ENCODE measurements at places on chromosomes 13 and 19.

- DNase-seq: no peak
These were observed 107.2 kb downstream of the CACNA1A start for GRCh38 chr19:13398780-13399726.

- DNase-seq: no peak
These were observed 379.1 kb downstream of the SUCLA2 start for GRCh38 chr13:47621931-47622330.

DNA sequence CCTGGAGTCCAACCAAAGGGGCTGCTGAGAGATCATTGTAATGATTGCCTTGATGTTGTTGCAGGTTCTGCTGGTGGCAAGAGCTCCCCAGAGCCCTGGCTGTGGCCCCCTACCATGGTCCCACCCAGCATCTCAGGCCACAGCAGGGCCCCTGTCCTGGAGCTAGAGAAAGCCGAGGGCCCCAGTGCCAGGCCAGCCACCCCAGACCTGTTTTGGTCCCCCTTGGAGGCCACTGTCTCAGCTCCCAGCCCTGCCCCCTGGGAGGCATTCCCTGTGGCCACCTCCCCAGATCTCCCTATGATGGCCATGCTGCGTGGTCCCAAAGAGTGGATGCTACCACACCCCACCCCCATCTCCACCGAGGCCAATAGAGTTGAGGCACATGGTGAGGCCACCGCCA is 15.5 kb downstream of the NCAN start:
- DNase-seq: no peak

- DNase-seq: peak; percentile 91
These were observed 37.7 kb downstream of the GSX1 start for GRCh38 chr13:27830010-27830409.

GRCh38 chr13:54901316-54901715 is 1872.7 kb downstream of the OLFM4 start:
- no peak for DNase-seq

GRCh38 chr13:78015782-78016181 is 97.2 kb upstream of the EDNRB start:
- DNase-seq: no peak

GRCh38 chr19:14300303-14300702 is 80.9 kb upstream of the ADGRE5 start:
- peak; percentile 16 for DNase-seq

DNA sequence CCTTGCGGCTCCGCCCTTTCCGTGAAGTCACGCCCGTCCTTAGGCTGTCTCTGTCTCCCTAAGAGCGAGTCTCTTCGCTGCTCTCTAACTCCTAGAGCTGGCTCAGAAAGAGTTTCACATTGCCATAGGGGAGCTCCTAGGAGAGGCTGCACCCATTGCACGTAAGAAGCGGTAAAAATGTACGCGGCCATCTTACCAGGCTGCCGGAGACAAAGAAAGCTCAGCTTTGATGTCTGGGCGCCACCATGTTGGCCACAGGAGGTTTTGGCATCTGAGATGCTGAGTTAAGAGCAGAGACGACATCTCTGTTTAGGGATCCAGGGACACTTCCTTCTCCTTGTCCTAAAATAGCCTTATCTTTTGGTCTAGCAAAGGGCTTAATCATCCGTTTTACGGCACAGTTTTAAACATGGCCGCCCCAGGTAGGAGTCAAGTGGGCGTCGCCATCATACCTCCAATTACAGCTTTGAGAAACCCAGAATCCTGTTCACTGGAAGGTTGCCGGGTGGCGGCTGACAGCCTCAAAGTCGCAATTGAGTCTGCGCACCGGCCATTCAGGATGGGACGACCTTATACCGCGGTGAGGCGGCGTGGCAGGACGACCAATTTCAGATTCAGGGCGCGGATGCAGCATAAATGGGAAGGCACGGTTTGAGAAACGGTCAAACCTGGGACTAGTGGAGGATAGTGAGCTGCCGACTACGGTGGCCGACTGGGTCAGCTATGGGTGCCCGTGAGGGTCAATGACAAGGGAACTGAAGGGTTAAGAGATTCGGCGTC is at the start of gene ZNF793:
TSS of gene ZNF793 (plus strand) at position 553 of the 780 bp plus-strand sequence. CDS start 16,501 bp downstream, outside the sequence.
- DNase-seq: no peak

DNA sequence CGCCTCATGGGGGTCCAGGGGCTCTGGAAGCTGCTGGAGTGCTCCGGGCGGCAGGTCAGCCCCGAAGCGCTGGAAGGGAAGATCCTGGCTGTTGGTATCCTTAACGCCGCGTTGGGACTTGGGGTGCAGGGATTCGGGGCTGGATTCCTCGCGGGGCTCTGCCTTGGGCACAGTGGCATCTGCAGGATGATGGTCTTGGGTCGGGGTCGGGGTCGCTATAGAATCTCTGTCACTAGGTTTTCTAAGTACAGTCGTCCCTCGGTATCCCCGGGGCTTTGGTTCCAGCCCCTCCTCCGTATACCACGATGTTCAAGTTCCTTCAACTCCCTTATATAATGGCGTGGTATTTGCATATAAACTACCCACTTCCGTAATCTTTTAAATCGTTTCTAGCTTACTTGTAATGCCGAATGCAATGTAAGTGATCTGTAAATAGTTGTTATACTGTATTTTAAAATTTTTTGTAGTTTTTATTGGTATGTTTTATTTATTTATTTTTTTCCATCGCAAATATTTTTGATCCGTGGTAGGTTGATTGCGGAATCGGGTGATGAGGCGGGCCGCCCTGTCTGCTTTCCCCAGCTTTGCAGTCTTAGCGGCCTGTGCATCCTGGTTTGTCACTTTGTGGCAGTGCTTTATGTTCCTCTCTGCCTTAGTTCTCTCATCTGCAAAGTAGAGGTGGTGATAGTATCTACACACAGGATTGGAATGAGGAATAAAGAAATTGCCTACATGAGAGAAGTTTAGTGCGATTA is 606 bp downstream of the ERCC5 start:
- peak; percentile 34 for DNase-seq

DNA sequence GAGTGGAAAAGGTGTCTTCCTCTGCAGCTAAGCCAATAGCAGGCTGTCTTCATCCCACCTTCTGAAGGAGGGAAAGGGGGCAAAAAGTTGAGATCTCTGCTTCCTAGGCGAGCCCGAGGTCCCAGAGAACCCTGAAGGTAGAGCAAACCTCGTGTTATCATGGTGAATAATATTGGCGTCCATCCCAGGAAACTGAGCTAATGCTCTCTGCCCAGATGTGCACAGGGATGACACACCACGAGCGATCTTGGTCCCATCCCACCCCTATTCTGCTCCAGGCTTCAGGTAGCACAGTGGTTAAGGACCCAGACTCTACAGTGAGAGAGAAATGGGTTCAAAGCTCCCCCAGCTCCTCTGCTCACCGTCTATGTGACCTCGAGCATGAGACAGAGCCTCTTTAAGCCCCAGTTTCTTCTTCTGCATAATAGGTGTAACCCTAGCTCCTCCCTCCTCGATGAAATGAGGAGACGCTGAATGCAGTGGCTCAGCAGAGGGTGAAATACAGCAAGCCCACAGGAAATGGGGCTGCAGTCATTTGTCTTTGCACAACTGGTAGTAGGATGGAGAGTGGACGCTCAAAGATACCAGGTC is 9.9 kb upstream of the CEACAM20 start:
- DNase-seq: no peak

DNA sequence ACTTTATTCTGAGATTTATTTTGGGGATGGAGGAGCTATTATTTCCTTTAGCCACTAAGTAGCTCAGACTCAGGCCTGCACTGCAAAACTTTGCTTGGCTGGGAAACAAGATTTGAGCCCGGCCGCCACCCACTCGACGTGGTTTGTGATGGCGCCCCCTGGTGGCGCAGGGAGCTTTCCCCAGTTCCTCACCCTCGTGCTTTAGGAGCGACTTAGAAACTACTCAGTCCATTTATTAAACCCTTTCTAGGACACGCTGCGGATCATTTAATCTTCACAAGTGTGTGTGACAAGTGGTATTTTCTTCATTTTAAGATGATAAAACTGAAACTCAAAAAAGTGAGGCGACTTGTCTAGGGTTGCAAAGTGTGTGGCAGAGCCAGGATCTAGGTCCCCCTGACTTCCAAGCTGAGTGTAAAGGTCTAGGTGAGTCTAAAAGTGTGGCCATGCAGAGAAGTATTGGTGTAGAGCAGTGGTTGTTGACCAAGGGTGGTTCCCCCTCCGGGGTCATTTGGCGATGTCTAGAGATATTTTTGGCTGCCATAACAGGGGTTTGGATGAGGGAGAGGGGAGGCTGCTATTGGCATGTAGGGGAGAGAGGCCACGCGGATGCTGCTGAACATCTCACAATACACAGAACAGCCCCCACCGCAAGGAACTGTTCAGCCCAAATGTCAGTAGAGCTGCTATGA is 2.2 kb downstream of the CXCL17 start:
- peak; percentile 72 for DNase-seq

- DNase-seq: no peak
These were observed 563.1 kb downstream of the EFNB2 start for GRCh38 chr13:105972306-105972721.

GRCh38 chr19:19554074-19555023 is 16.3 kb downstream of the CILP2 start:
- peak; percentile 64 for DNase-seq

GRCh38 chr19:11574689-11575088 is 2.8 kb downstream of the ACP5 start:
- DNase-seq: no peak

GRCh38 chr19:35133826-35134225 is 1.0 kb downstream of the LGI4 start:
- no peak for DNase-seq

DNA sequence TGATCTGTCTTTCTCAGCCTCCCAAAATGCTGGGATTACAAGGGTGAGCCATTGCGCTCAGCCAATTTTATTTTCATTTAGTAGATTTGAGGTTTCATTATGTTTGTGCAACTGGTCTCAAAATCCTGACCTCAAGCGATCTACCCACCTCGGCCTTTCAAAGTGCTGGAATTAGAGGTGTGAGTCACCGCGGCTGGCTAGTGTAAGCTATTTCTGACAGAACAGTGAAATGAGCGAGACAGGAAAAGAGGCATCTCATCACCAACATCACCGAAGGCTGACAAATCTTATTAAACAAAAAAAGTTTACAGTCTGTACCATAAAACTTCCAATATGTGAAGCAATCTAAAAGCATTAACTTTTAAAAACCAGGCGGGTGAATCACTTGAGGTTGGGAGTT is 12.2 kb upstream of the ZNF888 start:
- DNase-seq: no peak

- no peak for DNase-seq
These were observed 876 bp downstream of the SACS start for GRCh38 chr13:23432626-23433025.

DNA sequence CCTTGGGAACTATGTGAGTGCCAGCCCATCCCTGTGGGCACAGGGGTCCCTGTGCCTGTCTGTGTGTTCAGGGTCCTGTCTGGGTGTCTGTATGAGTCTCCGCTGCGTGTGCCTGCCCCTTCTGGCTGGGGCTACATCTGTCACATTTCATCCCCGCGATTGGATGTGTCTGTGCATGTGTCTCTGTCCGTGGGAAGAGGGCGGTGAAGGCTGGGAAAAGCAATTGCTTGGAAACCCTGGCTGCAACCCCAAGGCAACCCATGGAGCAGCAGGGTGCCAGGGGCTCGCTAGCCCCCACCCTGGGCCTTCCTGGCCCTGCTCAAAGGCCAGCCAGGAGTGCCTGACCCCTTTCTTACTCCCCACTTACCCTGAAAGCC is 1.4 kb downstream of the MAG start:
- no peak for DNase-seq

GRCh38 chr19:13691569-13692435 is 72.5 kb upstream of the MRI1 start:
- no peak for DNase-seq

- peak; percentile 69 for DNase-seq
These were observed 922 bp downstream of the PLEKHG2 start for GRCh38 chr19:39413272-39413910.

GRCh38 chr13:109790942-109791605 is 4.7 kb upstream of the IRS2 start:
- DNase-seq: no peak

GRCh38 chr19:47019431-47020041 is at the start of gene NPAS1:
TSS of gene NPAS1 (plus strand) at chr19:47019837. CDS start at chr19:47021048, 1,211 bp downstream.
- peak; percentile 57 for DNase-seq

DNA sequence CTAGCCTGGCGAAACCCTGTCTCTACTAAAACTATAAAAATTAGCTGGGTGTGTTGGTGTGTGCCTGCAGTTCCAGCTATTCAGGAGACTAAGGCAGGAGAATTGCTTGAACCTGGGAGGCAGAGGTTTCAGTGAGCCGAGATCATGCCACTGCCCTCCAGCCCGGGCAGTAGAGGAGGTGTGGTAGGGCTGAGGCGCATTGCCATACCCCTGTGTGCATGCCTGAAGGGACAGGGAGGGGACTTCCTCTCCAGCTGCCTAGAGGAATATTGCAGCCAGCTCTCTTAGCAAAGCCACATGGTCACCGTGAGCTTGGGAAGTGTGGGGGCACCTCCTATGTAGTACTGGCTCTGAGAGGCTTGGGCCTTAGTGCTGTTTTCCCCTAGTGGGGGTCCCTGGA is 29.2 kb upstream of the PEPD start:
- DNase-seq: no peak

DNA sequence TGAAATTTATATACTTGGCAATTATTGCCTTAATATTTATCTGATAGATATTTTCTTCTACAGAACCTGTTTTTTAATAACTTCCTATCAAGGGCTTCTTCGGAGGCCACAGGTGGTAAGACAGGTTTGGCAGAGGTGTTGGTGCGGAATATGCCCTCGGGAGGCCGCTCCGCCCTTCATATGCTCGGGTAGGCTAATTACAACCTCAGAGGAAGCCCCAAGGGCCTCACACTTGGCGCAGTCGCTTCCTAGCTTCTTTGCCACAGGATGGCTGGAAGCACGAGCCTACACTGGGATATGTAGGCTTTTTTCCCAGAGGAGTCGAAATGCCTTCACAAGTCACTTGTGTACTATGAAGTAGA is 68.8 kb downstream of the LMO7 start:
- no peak for DNase-seq

DNA sequence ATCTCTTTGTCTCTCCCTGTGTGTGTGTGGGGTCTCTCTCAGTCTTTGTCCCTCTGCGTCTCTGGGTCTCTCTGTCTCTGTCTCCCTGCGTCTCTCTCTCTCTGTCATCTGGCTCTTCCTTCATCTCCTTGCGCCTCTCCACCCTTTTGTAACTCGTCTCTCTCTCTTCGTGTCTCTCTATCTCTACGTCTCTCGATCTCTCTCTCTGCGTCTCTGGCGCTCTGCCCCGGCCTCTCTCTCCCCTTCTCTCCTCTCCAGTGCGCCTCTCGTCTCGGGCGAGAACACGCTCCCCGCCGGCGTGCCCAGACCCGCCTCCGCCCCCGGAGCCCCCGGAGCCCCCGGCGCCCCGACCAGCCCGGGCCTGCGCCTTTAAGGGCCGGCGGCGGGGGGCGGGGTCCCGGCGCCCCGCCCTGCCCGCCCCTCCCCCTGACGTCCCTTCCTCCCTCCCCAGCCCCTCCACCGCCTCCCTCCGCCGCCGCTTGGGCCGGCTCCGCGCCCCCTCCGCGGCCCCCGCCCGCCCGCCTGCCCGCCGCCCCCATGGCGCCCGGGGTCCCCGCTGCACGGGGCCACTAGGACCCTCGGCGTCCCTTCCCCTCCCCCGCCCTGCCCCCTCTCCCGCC is at the start of gene MARK4:
TSS of gene MARK4 (plus strand) at position 440 of the 620 bp plus-strand sequence. CDS start 318 bp downstream, outside the sequence.
- DNase-seq: peak; percentile 63

GRCh38 chr13:85663856-85664255 is 135.4 kb downstream of the SLITRK6 start:
- DNase-seq: no peak

- no peak for DNase-seq
These were observed 11.4 kb upstream of the MYCBP2 start for GRCh38 chr13:77338329-77338728.

- DNase-seq: no peak
These were observed 43.6 kb upstream of the SACS start for GRCh38 chr13:23477101-23477500.

GRCh38 chr13:79194272-79194671 is 211.8 kb downstream of the RBM26 start:
- no peak for DNase-seq

Data from Caco-2 (cell line).